Fibroblast of lung (primary cell): ENCODE measurements at places on chromosomes 4 and X. TPM values are rescaled to one million over a fixed set of nuclear protein-coding genes. Genes with fewer than 3 reads are reported as not detected.

GRCh38 chr4:80471756-80472155 is 136.2 kb downstream of the CFAP299 start:
- peak; percentile 47 for DNase-seq

- DNase-seq = no peak
Measured at GRCh38 chr4:65724973-65725372, 54.7 kb upstream of the EPHA5 start.

- no peak for DNase-seq
Measured at GRCh38 chr4:79317711-79318110, 8.2 kb downstream of the NAA11 start.

- DNase-seq = no peak
Measured at GRCh38 chr4:2350982-2351381, 67.5 kb downstream of the ZFYVE28 start.

The TRO gene
- total RNA-seq = 11.3 and 13.0 TPM in 2 replicates

The CXCL1 gene
- 1.5 and 2.3 TPM in 2 replicates for total RNA-seq

The CXCL9 gene
- total RNA-seq = not detected in 2 replicates
